Activated T-helper 1 cell treated with anti-CD3 and anti-CD28 coated beads, Interleukin-12 subunit alpha, Interleukin-12 subunit beta, Interleukin-2, Interleukin-4 antibody, amounts not matched to agents 30 ng/mL and 10 ng/mL and 1 ng/mL, durations not matched to agents 14 hours and 24 hours and 36 hours (primary cell): ENCODE measurements at places on chromosomes 7 and 10.

- H3K27me3 ChIP-seq: peaks cover 3% of the 10 kb centered on the region
- H3K27ac ChIP-seq: no peak overlapping the region
- H3K36me3 ChIP-seq: no peaks in the 10 kb centered on the region
- no peak overlapping the region for H3K4me3 ChIP-seq
Observed at GRCh38 chr7:40489844-40490602, 355.2 kb downstream of the SUGCT start.

DNA sequence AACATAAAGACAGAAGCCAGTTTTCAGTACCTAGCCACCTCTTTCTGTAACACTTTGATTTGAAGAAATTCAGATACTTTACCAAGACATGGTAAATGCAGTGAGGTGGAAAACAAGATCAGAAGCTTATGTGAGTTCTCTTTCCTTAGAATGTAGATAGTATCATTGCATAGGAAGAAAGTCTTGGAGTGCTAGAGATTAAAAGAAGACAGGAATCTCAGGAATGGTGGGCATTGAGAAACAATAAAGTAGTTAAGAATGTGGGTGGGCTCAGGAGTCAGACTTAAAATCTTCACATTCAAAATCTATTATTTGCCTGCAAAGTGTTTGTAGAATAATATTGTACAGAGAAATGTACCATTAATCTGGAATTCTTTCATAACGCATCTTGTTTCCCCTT lies 58.9 kb downstream of the POLL start:
- DNase-seq: no peak
- no peaks in the 10 kb centered on the region for H3K27me3 ChIP-seq
- H3K4me3 ChIP-seq: no peak overlapping the region

DNA sequence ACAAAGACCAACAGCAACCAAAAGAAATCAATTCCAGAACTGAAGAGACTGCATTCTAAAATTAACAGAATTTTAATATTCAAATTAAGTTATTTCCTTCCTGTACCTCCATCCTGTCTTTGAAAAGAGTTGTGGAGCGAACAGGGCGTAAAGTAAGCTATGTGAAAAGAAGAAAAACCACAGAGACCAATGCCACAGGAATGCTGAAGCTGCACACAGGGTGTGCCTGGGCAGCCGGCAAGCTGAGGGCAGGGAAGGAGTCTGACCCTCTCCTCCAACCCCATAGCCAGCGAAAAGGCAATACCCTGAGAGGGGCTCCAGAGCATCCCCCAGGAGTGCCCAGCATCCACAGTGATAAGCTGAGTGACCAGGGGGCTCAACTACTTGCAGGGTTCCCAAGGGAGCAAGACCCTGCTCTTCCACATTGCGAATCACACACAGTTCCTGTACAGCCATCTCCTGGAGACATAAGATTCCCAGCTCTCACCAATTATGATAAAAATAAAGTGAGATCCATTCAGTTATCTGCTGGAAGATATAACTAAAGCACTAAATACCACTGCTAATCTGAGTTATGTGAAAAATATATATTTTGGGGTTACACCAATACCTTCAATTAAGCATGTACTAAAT lies 93.8 kb downstream of the PARD3 start:
- no peak overlapping the region for H3K27ac ChIP-seq
- DNase-seq: no peak
- no peaks in the 10 kb centered on the region for H3K4me1 ChIP-seq
- H3K4me3 ChIP-seq: no peak overlapping the region

GRCh38 chr7:6232534-6232933 lies 39.9 kb downstream of the CYTH3 start:
- no peak for DNase-seq
- no peak overlapping the region for H3K27ac ChIP-seq
- no peaks in the 10 kb centered on the region for H3K36me3 ChIP-seq
- H3K4me1 ChIP-seq: peaks cover 6% of the 10 kb centered on the region

DNA sequence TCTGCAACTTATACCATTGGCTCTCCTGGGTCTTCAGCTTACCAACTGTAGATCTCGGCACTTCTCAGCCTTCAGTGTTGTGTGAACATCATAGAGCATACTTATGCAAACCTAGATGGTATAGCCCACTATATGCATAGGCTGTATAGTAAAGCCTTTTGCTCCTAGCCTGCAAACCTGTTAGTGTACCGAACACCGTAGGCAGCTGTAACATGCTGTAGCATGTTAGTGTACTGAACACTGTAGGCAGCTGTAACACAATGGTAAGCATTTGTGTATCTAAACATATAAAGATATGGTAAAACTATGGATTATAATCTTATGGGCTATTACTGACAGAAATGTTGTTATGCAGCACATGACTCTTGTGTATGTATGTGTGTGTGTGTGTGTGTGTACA lies 256.9 kb downstream of the WDR11 start:
- no peaks in the 10 kb centered on the region for H3K4me1 ChIP-seq
- H3K27ac ChIP-seq: no peak overlapping the region
- H3K36me3 ChIP-seq: no peaks in the 10 kb centered on the region
- H3K27me3 ChIP-seq: no peaks in the 10 kb centered on the region
- no peak for DNase-seq

DNA sequence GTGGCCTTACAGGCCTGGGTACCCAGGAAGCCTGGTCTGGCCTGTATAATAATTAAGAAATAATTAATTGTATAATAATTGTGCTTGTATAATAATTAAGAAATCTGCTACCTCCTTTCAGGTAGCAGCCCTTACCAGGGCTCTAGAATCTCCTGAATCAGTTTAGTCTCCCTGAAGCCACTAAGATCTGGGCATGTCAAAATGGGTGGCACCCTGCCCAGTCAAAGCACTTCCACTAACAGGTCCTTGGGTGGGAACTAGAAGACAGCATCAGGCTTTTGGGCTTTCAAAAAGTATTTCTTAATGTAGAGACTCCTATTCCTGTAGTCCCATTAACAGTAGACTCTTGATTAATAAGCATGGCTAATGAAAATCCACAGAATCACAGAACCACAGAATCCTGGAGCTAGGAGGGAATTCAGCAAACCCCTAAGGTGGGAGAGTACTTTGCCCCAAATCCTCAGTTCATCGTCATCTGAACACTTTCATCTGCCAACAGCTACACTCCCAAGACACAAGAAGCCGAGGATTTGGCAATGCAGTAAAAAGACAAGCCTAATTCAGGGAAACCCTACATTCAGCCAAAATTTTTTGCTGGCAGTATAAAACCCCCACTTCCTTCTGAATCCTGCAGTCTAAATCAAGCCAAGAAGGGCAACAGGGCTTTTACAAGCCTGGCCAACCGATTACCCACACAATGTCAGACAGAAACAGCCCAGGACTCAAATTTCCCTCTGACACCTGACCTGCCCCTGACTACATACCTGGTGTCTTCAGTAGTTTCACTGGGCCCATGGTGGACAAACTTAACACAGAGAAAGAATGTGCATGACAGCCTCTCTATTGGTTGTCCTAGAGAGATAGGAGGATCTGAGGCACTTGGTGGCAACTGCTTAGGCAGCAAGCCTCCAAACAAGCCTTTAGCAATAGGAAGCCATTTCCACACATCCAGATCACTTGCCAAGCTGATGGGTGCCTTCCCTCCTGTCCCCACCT lies 5.9 kb upstream of the IL6 start:
- no peak for DNase-seq
- H3K36me3 ChIP-seq: no peaks in the 10 kb centered on the region
- peaks cover 25% of the 10 kb centered on the region for H3K4me1 ChIP-seq
- H3K4me3 ChIP-seq: no peak overlapping the region
- peaks cover 24% of the 10 kb centered on the region for H3K27me3 ChIP-seq

- no peak for DNase-seq
- H3K27ac ChIP-seq: no peak overlapping the region
Observed at GRCh38 chr10:110524179-110524858, 26.6 kb downstream of the DUSP5 start.
